ENCODE measurements at places on chromosomes 16 and 17.

GRCh38 chr16:24689128-24689527, 40.3 kb upstream of the TNRC6A start:
- DNase-seq: no peak

GRCh38 chr16:82664181-82664580, 37.4 kb downstream of the CDH13 start:
- DNase-seq: no peak

- DNase-seq: no peak
Measured at GRCh38 chr17:604765-605164, 109.9 kb downstream of the VPS53 start.

DNA sequence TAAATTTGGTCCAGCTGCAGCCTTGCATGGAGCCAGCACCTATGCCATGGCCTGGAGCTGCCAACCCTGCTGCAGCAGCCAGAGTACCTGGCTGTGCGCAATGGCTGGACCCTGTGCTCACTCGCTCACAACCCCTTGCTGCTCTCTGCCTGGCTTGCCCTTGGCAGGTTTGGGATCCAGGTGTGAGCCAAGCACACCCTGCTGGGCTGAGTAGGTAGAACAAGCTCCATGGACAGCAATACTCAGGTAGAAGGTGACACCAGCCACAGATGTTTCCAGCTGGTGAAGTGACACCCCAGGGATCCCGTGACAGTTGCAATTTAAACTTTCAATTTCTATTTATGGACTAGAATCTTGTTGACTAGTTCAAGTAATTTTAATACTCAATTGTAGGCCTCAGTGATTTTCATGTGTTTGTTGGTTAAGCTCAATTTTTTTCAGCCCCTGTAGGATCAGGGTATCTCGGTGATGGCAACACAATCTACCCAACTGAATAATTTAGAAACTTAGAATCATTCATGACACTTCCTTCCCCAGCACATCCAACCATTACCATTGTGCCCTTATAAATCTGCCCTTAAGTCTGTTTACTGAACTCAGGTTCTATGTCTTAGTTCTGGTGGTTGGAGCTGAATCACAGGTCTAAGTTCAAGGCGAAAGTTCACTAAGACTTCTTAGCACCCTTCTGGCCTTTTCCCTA, 480.0 kb downstream of the PMP22 start:
- no peak for DNase-seq

DNA sequence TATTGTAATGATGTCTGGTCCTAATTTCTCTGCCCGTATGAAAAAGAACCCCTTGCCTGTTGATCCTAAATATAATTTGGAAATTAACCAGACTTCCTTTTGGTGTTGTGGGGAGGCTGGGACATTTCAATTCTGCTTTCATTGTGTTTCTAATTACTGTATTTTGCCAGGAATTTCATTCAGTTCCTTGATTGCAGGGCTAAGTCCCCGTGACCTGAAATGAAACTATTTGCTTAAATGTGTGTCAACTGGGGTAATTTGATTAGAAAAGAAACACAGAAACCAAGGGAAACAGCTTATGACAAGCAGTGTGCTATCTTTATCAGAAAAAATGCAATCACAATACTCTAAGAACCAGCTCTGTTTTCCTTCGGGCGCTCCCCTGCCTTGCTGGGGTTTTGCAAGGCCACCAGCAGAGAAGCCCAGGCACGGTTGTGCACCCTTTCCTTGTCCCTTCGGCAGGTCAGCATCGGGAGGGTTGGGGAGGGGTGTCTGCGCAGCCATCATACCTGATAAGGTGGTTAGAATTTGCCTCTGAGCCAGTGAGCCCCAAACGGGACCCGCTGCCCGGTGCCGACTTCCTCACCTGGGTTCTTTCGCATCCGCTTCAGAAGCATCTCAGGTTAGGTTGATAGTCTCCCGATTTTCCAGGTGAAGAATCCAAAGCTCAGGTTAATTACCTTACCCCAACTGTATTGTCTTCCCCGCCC, 19.4 kb downstream of the KLHL36 start:
- DNase-seq: peak; percentile 19

DNA sequence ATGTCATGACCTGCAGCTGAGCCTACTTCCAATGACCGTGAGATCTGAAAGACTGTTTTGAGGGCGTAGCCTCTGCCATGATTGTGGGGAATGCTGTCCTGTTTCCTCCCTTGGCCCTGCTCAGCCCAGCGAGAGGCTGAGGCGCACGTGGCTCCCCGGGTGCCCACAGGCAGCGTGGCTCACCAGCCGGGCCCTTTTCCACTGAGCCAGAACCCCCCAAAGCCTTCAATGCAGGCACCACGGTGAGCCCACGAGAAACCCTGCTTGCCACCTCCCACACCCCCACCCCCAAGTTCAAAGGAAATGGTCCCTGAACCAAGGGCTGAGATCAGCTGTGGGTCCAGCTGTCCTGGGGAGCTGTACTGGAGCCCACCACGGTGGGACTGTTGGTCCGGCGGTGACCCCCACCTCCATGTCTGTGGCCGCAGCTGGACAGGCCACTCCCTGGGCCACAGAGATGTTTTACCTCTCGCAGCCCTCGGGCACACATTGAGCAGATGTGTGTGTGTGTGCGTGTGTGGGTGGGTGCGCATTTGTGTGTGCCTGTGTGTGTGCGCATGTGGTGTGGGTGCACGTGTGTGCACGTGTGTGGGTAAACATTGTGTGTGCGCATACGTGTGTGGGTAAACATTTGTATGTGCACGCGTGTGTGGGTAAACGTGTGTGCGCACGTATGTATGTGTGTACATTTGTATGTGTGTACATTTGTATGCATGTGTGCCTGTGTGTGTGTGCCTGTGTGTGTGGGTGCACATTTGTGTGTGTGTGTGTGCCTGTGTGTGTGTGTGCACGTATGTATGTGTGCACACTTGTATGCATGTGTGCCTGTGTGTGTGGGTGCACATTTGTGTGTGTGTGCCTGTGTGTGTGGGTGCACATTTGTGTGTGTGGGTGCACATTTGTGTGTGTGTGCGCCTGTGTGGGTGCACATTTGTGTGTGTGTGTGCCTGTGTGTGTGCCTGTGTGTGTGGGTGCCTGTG, 5.0 kb upstream of the MC1R start:
- DNase-seq: no peak

DNA sequence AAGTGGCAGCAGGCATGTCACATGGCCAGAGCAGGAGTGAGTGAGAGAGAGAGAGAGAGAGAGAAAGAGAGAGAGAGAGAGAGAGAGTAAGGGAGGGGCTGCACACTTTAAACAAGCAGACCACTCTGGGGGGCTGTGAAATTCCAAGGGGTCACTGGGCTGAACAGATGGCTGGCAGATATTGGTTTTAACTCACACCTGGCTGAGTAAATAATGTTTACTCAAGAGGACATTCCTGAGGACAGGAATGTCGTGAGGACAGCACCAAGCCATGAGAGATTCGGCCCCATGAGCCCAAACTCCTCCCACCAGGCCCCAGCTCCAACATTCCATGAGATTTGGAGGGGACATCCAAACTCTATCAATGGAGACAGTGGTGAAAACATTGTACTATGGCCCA, 269.7 kb downstream of the CBLN1 start:
- no peak for DNase-seq

GRCh38 chr16:72858665-72859493, 189.0 kb downstream of the ZFHX3 start:
- DNase-seq: no peak

GRCh38 chr17:57975044-57975443, 13.0 kb downstream of the VEZF1 start:
- DNase-seq: no peak

GRCh38 chr17:78560731-78561130, 16.5 kb downstream of the DNAH17 start:
- DNase-seq: no peak

DNA sequence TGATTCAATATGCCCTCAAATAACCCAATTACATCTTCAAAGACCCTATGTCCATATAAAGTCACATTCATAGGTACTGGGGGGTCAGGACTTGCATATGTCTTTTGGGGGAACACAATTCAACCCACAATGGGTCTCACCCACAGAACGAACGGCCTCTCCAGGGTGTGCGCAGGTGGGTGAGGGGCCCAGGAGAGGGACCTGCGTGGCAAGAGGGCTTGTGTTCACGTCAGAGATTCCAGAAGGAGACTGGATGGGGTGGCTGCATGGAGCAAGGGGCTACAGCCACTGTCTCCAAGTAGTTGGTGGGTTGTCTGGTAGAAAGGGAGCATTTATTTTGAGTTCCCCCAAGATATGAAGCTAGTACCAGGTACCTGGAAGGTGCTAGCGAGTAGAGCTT, 212.2 kb downstream of the SEC14L1 start:
- no peak for DNase-seq

DNA sequence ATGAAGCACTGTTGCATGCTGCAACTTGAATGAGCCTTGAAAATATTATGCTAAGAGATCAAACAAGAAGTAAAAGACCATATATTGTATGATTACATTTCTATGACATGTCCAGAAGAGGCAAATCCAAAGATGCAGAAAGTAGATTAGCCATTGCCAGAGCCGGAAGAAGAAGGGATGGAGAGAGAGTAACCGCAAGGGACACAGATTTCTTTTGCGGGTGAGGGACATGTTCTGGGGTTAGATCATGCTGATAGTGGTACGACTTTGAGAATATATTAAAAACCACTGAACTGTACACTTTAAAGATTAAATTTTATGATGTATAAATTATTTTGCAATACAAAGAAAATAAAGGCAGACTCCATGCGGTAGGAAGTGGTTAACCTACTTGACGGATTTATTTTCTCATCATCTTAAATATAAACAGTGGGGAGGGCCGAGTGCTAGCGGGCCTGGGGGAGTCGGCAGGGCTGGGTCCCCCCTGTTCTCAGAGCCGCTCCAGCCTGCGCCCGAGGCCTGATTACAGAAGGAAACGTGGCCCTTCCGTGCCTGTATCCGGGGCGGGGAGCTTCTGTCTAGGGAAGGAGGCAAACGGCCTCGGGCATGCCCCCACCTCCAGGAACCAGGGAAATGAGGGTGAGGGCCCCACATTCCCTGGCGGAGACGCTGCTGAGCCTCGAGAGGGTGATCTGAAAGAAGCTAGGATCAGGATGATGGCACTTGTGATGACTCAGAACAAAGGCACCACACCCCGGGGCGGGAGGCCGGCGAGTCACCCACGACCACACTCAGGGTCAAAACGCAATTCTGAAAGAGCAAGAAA, 48.0 kb downstream of the SHCBP1 start:
- no peak for DNase-seq

GRCh38 chr17:511001-511698, 158.5 kb upstream of the RPH3AL start:
- DNase-seq: no peak

- DNase-seq: no peak
Measured at GRCh38 chr16:78877114-78877655, 723.4 kb downstream of the MAF start.

DNA sequence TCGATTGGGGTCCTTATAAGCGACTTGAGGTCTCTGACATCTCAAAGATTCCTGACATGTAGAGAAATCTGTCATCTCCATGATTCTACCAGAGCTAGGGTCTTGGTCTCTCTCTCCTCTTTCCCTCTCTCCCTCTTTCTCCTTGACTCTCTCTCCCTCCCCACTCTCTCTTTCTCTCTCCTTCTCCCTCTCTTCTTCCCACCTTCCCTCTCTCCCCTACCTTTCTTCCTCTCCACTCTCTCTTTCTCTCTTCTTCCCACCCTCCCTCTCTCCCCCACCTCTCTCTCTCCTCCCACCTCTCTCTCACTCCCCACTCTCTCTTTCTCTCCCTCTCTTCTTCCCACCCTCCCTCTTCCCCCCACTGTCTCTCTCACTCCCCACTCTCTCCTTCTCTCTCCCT, 32.6 kb downstream of the B4GALNT2 start:
- DNase-seq: no peak

- DNase-seq: peak; percentile 53
Measured at GRCh38 chr17:4235372-4236279, 28.2 kb downstream of the ANKFY1 start.

DNA sequence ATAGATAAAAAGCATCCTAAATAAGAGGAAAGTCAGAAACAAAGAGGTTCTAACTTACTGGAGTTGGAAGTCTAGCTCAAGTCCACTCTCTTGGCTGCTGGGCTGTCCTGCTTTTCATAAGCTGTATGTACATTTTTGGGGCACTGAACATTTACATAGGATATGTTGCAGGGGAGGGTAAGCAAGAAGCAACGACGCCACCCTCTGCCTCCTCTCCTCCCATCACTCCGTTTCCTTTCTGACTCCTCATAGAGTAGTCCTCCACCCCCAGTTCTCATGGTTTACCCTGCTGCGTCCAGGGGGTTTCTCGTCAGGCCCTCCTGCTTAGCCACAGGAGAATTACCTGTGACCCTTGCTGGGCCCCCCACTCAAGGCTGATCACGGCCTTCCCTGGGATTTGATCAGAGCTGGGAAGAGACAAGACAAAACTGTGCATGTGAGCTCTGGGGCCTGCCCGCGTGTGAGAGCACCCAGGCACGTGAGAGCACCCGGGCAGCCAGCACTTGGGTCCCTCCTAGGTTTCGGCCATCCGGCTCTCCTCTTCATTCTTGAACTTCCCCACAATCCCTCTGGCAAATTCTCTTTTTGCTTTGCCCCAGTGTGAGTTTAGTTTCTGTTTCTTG, 37.1 kb downstream of the TMEM11 start:
- no peak for DNase-seq

DNA sequence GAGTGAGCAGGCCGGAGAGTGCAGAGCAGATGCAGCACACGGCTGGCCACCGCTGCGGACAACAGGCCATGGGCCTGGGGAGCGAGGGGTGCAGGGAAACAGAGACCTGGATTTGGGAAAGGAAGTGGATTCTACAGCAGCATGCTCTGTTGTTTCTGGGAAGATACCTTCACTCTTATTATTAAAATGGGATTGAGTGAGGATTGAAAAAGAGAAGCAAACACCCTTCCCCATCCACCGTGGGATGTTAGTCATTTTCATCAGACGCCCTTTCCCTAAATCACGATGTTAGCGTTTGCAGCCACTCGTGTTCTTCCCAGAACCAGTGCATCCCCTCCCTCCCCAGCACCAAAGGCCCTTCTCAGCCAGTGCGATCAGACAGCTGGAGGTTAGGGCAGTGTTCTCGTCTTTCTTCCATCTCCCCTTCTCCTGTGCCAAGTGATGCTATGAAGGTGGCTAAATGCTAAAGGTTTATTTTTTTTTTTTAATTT, 196.5 kb upstream of the CHMP6 start:
- no peak for DNase-seq
